EL (cell line): ENCODE measurements at places on chromosomes 16 and 17.
A peak's percentile ranks its signal among the peaks of the same experiment; 100 is the strongest.

- DNase-seq, result no peak
Measured at GRCh38 chr17:35555691-35556090, 4.9 kb downstream of the SLFN14 start.

DNA sequence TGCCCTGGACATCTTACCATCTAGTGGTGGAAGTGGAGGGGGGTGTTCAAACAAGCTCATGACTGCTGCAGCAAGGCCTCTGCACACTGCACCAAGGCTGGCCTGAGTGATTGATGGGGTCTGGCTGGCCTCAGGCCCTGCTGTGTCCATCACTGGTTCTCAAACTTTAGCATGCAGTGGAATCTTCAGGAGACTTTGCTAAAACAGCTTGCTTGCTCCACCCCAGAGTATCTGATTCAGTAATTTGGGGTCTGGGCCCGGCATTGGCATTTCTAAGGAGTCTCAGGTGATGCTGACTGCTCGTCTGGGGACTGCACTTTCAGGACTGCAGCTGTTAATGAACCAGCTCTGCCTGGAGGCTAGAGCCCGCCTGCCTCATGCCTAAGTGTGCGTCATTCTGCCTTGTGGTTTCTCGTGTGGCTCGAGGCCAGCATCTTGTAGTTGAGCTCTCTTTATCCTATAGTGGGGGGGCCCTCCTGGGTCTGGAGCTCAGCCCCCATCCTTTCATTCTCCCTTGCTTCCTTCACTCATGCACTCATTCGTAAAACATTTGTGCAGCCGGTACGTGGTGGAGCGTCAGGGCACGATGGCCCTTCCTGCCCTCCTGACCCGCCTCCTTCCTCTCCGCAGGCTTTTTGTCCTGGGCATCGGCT is 4.1 kb downstream of the MGAT5B start:
- peak; percentile 99 for DNase-seq

- DNase-seq, result no peak
Measured at GRCh38 chr17:17146786-17147406, 59.2 kb downstream of the PLD6 start.

GRCh38 chr17:40935624-40936023 is 1.8 kb downstream of the KRT23 start:
- no peak for DNase-seq

DNA sequence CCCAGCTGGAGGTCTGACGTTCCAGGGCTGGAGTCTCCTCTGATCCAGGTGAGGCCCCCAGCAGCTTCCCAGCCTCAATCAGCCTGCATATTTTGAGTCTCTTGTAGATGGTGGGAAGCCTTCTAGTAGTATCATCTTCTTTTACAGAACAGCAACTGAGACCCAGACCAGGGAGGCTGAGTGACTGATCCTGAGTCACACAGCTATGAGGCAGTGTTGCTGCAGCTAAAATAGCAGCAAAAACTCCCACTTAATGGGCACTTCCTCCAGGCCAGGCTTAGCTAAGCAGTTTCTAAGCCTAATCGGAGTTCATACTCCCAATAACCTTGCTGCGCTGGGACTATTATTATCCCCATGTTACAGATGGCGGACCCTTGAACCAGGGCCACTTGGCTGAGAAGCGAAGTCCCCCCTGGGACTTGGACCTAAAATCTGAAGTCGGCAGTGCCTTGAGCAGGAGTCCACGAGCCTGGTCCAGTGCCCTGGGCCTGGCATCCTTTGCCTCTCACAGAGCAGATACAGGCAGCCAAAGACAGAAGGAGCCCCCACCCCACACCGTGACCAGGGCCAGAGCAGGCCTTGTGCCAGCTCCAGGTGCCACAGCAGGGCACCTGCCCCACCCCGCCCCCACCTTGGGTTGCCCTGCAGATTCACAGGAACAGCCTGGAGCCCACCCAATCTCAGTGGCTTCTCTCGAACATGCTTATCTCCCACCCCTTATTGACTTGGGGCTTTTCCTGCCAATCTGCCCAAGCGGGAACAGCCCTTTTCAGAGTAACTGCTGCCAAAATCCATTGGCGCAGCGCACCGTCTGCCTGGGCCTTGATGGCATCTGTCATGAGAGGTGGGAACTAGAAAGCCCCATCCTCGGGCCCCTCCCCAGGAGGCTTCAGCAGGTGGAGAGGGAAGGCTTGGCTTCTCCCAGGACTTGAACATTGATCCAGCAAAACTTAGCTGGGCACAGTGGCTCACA is 65.1 kb downstream of the SOCS1 start:
- peak; percentile 20 for DNase-seq

DNA sequence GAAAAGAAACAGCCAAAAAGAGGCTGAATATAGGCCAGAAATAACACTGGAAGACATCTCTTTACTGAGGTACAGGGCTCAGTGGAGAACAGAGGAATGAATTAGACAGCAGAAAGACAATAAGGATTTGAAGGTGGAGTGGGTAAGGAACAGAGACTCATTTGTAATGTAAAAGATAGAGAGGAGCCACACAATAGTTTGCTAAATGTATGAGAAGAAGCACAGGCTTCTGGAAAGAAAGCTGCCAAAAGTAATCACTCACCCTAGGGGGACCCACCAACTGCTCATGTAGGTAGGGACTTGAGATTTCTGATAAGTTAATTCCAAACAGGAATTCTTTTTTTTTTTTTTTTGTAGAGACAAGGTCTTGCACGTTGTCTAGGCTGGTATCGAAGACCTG is 186.8 kb downstream of the AATF start:
- DNase-seq, result no peak
